Type B pancreatic cell (in vitro differentiated cells): ENCODE measurements at places on chromosomes 1 and 21. TPM values are rescaled to one million over a fixed set of nuclear protein-coding genes. Genes with fewer than 3 reads are reported as not detected.

- H3K4me1 ChIP-seq, result peaks cover 3% of the 10 kb centered on the region
- H3K36me3 ChIP-seq, result peaks cover 36% of the 10 kb centered on the region
- no peak for DNase-seq
- H3K27ac ChIP-seq, result no peak overlapping the region
- H3K4me3 ChIP-seq, result no peak overlapping the region
Observed at GRCh38 chr1:93111561-93111960, 32.5 kb downstream of the MTF2 start.

The GRIK1 gene
- 4.1 and 6.1 TPM in 2 replicates for total RNA-seq

DNA sequence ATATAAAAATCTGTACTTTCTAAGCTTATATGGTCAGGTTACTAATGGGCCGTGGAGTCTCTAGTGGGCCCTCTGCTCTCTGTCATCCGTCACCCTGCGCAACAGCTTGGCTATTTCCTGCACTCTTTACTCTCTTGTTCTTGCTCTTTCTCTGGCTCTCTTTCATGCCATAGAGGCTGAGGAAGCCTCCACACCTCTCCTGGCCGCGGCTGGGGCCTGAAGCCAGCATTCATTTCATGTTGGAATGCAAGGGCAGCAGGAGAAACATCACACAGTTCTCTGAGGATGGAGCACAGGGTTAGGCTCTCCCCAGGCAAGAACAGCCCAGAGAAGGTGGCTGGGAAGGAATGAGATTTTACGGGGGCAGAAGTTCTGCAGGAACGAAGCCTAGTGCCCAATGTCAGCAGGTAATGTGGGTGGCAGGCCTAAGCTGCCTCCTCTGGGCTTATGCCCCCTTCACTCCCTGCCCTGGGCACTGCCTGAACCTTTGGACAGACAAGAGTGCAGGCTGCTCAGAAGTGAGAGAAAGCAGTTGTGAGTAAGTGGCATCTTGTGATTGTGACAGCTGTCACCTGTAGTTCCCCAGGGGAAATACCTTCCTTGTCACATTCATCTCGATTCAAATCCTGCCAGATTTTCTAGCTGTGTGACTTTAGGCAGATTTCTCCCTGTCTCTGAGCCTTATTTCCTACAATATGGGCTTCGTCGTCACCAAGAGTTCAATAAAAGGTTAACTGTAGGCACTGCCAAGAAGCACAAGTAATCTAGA lies 3.6 kb upstream of the FHAD1 start:
- no peaks in the 10 kb centered on the region for H3K36me3 ChIP-seq
- peak overlapping the region; percentile 42 for H3K4me3 ChIP-seq
- no peak overlapping the region for H3K27ac ChIP-seq
- peaks cover 34% of the 10 kb centered on the region for H3K4me1 ChIP-seq
- DNase-seq, result no peak

The GNG4 gene
- total RNA-seq, result 28.5 and 64.2 TPM in 2 replicates
